ENCODE measurements at places on chromosomes 13 and 19. TPM values are rescaled to one million over a fixed set of nuclear protein-coding genes. Genes with fewer than 3 reads are reported as not detected.

The ZNF578 gene
- total RNA-seq = 3.5 TPM

The SHISA7 gene
- total RNA-seq = not detected

The CCNE1 gene
- 8.5 TPM for total RNA-seq

The GRK1 gene
- total RNA-seq = not detected

The SYT3 gene
- total RNA-seq = 0.13 TPM

The MED16 gene
- total RNA-seq = 25.5 TPM

The ETV2 gene
- total RNA-seq = 0.14 TPM

The HIPK4 gene
- not detected for total RNA-seq

The PIP5K1C gene
- 23.5 TPM for total RNA-seq

The EDNRB gene
- 1.7 TPM for total RNA-seq

The PCSK4 gene
- 1.1 TPM for total RNA-seq

The PSG11 gene
- not detected for total RNA-seq

The HCST gene
- not detected for total RNA-seq

The PLIN5 gene
- 0.14 TPM for total RNA-seq

The ZNF66 gene
- 6.0 TPM for total RNA-seq

The B3GNT8 gene
- total RNA-seq = 5.0 TPM

The THSD8 gene
- total RNA-seq = 0.53 TPM

The CD33 gene
- total RNA-seq = not detected

The C13orf42 gene
- not detected for total RNA-seq

The SIGLECL1 gene
- not detected for total RNA-seq

The FPR3 gene
- total RNA-seq = not detected

The LRRC25 gene
- total RNA-seq = not detected

The RFPL4A gene
- total RNA-seq = not detected

The GGACT gene
- 7.5 TPM for total RNA-seq

The PRR22 gene
- 0.65 TPM for total RNA-seq

The NLRP9 gene
- not detected for total RNA-seq

The HS6ST3 gene
- 2.5 TPM for total RNA-seq

The EEF1AKMT1 gene
- 9.3 TPM for total RNA-seq

The IGFLR1 gene
- total RNA-seq = 1.1 TPM

The CEACAM1 gene
- total RNA-seq = 1.5 TPM

The CPT1C gene
- 7.5 TPM for total RNA-seq

The ZNF71 gene
- total RNA-seq = 8.9 TPM

The ZNF426 gene
- 24.5 TPM for total RNA-seq

The CLC gene
- total RNA-seq = not detected

The OR7D2 gene
- 0.22 TPM for total RNA-seq

The KCNC3 gene
- 0.07 TPM for total RNA-seq

The CEACAM3 gene
- total RNA-seq = not detected

The CEACAM20 gene
- total RNA-seq = not detected

The PRSS57 gene
- total RNA-seq = not detected

The PGLYRP1 gene
- not detected for total RNA-seq

The PCDH8 gene
- total RNA-seq = not detected

The VSIG10L gene
- total RNA-seq = 0.29 TPM

The EID2B gene
- 3.2 TPM for total RNA-seq

The AKAP8L gene
- total RNA-seq = 56.1 TPM

The EDDM13 gene
- total RNA-seq = 1.5 TPM

The BCL3 gene
- total RNA-seq = 5.5 TPM

The ZSCAN1 gene
- not detected for total RNA-seq

The COX7A1 gene
- 2.4 TPM for total RNA-seq

The PSENEN gene
- total RNA-seq = 15.8 TPM

The CYP4F12 gene
- not detected for total RNA-seq

The EFNA2 gene
- total RNA-seq = not detected

The ZNF69 gene
- 1.4 TPM for total RNA-seq
